BJ (cell line): ENCODE measurements at places on chromosomes 1 and 21. TPM values are rescaled to one million over a fixed set of nuclear protein-coding genes. Genes with fewer than 3 reads are reported as not detected.

DNA sequence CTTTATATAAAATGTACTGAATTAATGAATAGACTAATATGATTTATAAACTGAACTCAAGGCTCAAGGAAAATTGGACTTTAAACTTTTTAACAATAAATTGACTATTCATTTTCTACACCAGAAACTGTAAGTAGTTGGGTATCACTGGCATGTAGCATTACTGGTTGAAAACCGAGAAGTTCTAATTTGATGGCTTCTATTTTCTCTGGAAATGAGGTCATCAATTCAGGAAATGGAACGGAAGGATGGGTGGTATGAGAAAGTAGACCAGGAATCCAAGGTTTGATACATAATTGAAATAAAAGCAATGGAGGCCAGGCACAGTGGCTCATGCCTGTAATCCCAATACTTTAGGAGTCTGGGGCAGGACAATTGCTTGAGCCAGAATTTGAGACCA, 50.4 kb downstream of the RERE start:
- DNase-seq, result no peak

DNA sequence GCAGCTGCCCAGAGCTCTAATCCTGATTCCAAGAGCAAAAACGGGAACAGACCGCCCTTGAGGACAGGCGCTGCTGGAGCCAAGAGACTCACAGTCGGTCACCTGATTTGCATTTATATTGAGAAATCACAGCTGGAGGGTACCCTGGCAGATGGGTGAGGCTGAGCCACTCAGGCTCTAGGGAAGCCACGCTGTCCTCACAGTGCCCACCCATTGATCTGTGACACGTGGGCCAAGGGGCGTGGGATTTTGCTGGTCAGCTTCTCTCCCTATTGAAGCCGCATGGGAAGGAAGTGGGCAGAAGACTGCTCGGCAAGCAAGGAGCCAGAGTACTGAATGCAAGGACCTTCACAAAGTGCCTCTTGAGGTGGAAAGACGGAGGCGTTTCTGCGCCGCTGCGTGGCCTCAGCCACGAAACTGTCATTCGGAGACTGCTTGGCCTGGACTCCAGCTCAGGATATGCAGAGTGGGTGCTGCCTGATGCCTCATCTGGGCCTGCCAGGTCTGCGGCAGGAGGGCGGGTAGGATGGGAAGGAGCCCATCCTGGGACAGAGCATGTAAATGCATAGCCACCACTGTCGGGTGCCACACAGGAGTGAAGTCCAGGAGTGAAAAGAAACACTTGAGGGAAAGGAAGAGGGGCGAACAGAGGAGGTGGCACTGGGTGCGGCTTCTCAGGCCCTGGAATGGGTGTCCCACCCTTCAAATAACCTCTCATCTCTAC, 139.8 kb downstream of the PGBD5 start:
- no peak for DNase-seq

DNA sequence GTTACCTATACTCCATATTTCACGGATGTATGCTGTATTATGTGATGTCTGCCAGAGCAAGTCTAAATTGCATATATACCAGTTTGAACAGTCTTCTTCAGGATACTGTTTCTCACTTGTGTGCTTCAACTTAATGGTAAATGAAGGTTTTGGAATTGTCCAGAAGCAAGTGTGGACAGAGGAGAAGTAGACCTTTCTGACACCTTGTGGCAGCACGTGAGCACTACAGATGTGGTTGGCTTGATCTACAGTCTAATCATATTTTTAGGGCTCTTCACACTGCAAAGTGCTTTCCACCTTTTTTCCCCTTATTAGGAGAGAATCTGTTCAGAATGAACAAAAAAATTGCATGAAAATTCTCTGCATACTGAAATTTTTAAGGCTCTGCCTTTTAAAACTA, 10.9 kb downstream of the MORC3 start:
- no peak for DNase-seq

- no peak for DNase-seq
Observed at GRCh38 chr1:240138867-240139266, 47.2 kb downstream of the FMN2 start.

The LCE2C gene
- polyA plus RNA-seq, result not detected in 2 replicates
